ENCODE measurements at places on chromosomes 12 and 14.

- DNase-seq: no peak
Observed at GRCh38 chr12:105078712-105079570, 5.3 kb downstream of the ALDH1L2 start.

DNA sequence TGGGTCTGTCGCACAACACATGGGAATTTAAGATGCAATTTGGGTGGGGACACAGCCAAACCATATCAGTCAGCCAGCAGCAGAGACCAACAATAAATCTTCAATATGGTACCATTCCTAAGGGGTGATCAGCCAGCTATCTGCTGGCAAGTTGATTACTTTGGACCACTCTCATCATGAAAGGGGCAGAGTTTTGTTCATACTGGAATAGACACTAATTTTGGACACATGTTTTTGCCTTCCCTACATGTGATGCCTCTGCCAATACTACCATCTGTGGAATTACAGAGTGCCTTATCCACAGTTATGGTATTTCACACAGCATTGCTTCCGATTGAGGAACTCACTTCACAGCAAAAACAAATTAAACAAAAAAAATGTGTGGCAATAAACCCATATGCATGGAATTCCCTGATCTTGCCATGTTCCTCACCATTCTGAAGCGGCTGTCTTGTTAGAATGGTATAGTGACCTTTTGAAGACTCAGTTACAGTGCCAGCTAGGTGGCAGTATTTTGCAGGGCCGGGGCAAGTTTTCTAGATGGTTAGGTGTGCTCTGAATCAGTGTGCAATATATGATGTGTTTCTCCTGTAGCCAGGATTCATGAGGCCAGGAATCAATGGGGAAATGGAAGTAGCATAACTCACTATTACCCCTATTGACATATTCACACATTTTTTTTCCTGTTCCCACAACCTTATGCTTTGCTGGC, 179.0 kb upstream of the IGF1 start:
- DNase-seq: no peak

DNA sequence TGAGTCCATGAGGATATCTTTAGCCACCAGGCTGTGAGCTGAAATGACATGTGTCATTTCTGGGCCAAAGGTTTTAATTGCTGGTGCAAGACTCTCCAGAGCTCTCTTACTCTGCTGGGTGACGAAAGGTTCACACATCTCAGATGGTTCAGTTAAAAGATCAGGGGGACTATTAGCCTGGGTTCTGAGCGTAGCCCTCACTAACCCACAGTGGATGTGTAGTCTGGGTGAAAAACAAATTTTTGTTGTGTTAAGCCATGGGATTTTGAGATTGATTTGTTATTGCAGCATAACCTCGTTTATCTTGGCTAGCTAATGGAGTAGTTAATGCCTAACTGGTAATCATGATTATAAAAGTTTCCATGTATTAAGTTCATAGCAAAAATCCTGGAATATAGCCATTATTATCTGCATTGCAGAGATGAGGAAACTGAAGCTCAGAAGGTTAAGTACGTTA, 251.5 kb downstream of the RMST start:
- DNase-seq: no peak

- DNase-seq: no peak
Observed at GRCh38 chr14:101133068-101133467, 229.5 kb upstream of the RTL1 start.

GRCh38 chr12:47828976-47829482, 9.3 kb upstream of the HDAC7 start:
- no peak for DNase-seq

GRCh38 chr12:130423136-130423535, 85.4 kb downstream of the PIWIL1 start:
- DNase-seq: no peak

GRCh38 chr14:65019944-65020566, 33.4 kb downstream of the FNTB start:
- DNase-seq: no peak
